ENCODE measurements at places on chromosomes 11 and 22. TPM values are rescaled to one million over a fixed set of nuclear protein-coding genes. Genes with fewer than 3 reads are reported as not detected.

GRCh38 chr11:11476971-11477645 is 124.1 kb upstream of the CSNK2A3 start:
- no peak for DNase-seq

DNA sequence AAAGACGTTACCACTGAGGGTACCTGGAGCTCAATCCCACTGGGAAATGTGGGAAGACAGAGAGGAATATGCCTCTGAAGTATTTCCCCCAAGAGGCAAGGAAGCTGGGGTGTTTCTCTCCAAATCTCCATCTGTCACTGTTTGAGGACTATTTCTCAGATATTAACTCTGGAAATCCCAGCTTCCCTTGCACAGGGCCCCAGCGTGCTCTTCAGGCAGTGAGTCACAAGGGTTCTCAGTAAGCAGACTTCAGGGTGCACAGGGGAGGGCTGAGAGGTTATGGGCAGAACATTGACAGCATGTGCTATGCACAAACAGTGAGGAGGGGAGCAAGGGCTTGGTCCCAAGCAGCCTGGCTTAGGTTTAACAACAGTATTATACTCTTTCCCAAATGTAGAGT is 60.9 kb upstream of the EED start:
- no peak for DNase-seq

- DNase-seq, result no peak
Observed at GRCh38 chr11:127693686-127694085, 693.1 kb upstream of the KIRREL3 start.

GRCh38 chr11:33608386-33608785 is 92.2 kb downstream of the C11orf91 start:
- DNase-seq, result no peak

CABP4 gene
- 1.0 TPM for polyA plus RNA-seq

- no peak for DNase-seq
Observed at GRCh38 chr11:95498722-95499425, 267.9 kb upstream of the SESN3 start.
